ENCODE measurements at places on chromosomes 1 and 21.

- DNase-seq = peak; percentile 30
These were observed 4.3 kb downstream of the MAN1A2 start for GRCh38 chr1:117371441-117372151.

- peak; percentile 85 for DNase-seq
These were observed 9.2 kb downstream of the C1orf198 start for GRCh38 chr1:230858918-230859729.

DNA sequence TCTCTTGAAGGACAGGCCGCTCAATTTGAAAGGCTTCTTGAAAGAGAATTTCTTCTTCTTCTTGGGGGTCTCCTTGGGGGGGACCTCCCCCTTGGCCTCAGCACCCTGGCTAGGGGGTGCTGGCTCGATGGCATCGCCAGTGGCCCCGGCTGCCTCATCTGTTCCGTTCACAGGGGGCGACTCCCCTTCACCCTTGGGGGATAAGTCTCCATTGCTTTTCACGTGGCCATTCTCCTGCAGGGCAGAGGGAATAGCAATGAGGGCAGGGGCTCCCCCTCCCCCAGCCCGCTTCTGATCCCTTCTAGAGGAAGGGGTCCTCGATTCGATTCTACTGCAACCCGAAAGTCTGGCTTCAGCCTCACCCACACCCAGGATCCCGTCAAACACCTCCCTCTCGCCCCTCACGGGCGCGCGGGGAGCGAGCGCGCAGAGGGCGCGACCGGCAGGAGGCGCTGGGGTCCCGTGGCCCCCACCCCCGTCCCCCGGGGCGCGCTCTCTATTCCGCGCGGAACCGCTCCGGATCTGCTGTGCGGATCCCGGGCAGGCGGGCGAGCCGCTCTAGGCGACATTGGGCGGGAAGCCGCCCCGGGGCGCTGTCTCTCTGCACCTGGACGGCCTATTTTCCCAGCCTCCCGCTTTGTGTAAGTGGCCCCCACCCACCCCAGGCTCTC lies 1.0 kb downstream of the MARCKSL1 start:
- DNase-seq = peak; percentile 45

GRCh38 chr1:1359308-1359663 lies 931 bp upstream of the MXRA8 start:
- DNase-seq = peak; percentile 79

GRCh38 chr1:112689196-112689841 lies 14.9 kb downstream of the MOV10 start:
- DNase-seq = no peak

GRCh38 chr1:93615582-93616150 lies 66.0 kb downstream of the BCAR3 start:
- DNase-seq = peak; percentile 58

GRCh38 chr1:47751996-47752451 lies 245.2 kb downstream of the TRABD2B start:
- DNase-seq = no peak

DNA sequence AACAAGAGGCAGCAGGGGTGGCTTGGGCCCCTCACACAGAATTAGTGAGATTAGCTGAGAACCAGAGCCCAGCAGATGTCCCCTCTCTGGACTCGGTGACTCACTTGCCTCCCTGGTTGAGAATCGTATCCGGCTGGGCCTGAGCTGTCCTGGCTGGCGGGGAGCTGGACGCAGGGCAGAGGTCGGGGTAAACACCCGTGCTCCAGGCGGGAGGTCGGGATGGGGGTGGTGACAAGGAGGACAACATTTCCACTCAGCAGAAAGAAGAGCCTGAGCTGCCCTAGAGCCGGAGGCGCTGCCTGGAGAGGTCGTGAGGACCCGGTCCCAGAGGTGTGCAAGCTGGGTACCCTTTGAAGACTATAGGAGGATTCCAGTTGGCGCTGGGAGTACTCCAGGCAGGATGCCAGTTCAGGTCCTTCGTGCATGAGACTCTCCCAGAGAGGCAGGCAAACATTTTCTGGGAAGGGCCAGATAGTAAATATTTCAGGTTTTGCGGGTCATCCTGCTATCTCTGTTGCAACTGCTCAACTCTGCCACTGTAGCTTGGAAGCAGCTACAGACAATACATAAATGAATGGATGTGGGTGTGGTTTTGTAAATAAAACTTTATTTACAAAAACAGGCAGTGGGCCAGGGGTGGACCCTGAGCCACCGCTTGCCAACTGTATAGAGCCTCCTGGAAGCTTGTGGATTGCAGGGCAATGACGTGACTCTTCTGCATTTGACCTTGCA lies 116.8 kb upstream of the WNT4 start:
- DNase-seq = peak; percentile 85

- no peak for DNase-seq
These were observed 37.9 kb upstream of the BMP8B start for GRCh38 chr1:39826583-39826982.

DNA sequence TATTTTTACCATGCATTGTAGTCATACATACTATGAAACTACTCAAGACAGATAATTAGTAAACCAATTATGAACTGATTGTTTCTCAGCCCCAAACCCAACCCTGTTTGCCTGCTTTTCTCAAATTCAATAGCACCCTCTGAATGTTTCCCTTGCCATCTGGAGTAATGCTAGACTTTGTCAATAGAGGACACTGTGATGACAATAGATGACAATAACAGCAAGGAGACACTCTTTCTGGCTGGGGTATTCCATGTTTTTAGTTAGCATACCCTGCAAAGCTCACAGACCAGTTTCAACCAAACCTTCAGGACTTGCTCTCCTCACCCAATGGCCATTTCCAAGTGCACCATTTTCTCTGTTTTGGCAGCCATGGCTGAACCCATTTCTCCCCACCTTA lies 108.5 kb upstream of the LRRC7 start:
- no peak for DNase-seq

DNA sequence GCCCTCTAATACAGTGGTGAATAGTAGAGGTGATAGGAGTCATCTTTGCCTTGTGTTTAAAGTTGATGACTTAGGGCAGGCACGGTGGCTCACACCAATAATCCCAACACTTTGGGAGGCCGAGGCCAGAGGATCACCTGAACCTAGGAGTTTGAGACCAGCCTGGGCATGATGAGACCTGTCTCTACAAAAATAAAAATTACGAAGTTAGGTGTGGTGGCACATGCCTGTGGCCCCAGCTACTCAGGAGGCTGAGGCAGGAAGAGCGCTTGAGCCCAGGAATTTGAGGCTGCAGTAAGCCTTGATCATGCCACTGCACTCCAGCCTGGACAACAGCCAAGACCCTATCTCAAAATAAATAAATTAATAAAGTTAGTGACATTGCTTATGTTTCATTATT lies 26.6 kb downstream of the CAPZA1 start:
- DNase-seq = no peak

GRCh38 chr21:25025596-25025995 lies 581.7 kb downstream of the MRPL39 start:
- no peak for DNase-seq

DNA sequence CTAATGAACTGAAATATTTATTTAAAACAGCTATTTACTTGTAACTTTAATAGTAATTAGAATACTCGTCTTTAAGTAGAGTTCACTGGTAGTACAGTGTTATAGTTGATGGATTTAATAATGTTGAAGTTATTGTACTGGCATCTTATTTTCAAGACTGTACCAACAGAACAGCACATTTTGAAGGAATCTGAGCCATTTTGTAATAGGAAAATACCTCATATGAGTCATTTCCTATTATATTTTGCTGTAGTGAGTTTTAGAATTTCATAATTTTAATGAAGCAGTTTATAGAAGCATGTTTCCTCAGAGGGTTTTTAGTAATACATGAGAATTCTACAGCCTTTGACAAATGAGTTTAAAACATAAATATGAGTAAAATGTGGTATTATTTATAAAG lies 258.3 kb downstream of the OLFM3 start:
- peak; percentile 3 for DNase-seq

- no peak for DNase-seq
These were observed 148.6 kb upstream of the HMGB4 start for GRCh38 chr1:33715195-33715811.

Measured in fibroblast of villous mesenchyme (primary cell).